GM10248 (cell line): ENCODE measurements at places on chromosomes 16 and 17.

DNA sequence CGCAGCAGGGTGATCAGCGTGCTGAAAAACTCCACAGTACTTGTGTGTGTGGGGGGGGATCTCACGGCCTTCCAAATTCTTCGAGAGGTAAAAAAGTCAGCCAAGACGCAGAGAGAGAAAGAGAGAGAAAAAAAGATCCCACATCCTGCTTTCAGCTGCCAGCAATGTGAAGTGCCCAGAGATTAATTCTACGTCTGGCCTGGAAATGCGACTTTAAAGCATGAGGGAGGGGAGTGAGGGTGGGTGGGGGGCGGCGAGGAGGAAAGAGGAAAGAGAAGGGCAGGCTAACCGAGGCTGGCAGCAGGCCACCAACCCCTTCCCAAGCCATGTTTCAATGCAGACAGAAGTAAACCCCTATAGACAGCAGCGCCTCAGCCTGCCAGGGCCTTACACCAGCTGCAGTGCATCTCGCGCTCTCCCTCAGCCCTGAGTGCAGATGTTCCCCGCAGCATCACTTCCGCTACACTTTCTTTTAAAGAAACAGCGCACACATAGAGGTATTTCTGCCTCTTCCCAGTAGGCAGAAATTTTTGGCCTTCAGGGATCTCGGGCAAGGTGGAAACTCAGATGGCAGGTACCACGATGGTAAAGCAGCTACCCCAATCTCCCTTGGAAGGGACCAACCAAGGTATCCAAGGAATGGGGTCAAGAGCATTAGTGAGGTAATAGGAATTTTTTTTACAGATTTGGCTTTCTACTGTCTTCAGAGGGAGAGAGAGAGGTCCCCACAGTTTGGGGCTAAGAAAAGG lies 87.8 kb downstream of the SMG6 start:
- peak; percentile 83 for DNase-seq

- no peak for DNase-seq
Observed at GRCh38 chr17:47708864-47709541, 15.0 kb downstream of the TBKBP1 start.

DNA sequence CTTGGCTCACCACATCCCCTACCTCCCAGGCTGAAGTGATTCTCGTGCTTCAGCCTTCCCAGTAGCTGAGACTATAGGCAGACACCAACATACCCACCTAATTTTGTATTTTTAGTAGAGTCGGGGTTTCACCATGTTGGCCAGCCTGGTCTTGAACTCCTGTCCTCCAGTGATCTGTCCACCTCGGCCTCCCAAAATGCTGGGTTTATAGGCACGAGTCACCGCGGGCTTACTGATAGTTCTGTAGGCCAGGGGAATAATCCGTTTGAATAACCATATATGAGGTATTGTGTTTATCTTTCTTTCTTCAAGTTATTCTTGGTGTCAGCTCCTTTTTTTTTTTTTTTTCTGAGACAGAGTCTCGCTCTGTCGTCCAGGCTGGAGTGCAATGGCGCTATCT lies 7.7 kb downstream of the FAM234A start:
- DNase-seq = no peak

GRCh38 chr17:339193-340061 lies 13.2 kb downstream of the RPH3AL start:
- DNase-seq = no peak

- DNase-seq = peak; percentile 89
Observed at GRCh38 chr16:21501869-21502667, 97.3 kb upstream of the METTL9 start.

DNA sequence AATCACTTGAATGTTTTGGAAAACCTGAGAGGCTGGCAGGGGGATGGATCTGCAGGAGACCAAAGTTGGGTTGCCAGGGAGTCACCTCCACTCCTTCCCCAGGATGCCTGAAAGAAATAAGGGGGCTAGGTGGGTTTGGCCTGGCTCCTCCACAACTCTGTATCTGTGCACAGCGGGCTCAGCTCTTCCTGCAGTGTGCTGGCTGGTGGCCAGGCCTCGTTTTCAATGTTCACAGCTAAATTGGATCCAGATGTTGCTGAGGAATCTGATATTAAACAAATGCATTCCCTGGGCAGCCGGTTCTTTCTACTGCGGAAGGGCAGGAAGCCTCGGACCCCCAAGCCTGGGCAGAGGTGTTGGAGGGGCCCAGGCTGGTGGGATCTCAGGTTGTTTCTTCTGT lies 106.2 kb downstream of the N4BP1 start:
- DNase-seq = no peak
